ENCODE measurements at places on chromosomes 1 and 21.

DNA sequence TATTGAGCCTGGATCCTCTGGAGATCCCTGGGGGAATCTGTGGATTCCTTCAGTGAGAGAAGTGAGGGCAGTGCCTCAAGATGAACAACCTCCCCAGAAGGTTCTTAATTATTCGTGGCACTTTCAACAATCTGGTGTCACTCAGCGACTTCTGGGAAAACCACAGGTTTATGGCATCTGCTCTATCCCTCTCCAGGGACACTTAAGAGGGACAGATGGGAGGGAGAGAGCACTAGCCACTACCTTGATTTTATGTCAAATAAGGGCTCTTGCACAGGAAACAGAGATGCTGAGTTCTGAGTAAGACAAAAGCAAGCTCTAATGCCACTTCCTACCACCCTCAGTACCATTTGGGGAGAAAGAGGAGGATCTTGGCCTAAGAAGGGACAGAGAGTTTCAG lies 21.2 kb upstream of the CHI3L1 start:
- DNase-seq, result no peak

DNA sequence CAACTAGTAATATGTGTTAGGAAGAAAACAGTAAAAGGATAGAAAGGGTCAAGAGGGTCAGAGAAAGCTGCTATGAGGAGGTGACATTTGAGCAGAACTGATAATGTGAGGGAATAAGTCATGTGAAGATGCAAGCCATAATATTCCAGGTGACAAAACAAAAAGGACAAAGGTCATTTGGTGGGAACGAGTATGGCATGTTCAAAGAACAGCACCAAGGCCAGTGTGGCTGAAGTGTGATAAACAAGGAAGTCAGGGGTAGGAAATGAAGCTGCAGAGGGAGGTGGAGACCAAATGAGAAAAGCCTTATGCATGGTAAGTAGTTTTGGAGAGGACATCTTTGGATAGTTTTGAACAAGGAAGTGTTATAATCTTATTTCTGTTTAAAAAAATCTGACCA lies 46.7 kb downstream of the LPGAT1 start:
- no peak for DNase-seq

DNA sequence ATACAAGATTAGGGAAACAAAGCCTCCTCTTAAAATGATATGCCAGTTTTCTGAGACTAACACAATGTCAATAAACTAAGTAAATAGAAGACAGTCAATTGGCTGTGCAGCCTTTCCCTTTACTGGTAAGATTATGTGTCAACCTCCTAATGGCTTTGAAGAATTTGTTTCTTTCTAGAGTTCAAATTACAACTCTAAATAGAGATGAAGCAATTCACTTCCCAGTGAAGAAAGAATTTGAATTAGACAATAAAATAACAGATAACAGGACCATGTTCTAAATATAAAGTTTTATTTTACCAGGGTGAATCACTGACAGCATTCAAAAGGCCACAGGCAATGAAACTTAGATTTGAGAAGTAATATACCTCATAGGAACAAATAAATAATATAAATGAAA lies 680.3 kb downstream of the PLA2G4A start:
- DNase-seq, result no peak

DNA sequence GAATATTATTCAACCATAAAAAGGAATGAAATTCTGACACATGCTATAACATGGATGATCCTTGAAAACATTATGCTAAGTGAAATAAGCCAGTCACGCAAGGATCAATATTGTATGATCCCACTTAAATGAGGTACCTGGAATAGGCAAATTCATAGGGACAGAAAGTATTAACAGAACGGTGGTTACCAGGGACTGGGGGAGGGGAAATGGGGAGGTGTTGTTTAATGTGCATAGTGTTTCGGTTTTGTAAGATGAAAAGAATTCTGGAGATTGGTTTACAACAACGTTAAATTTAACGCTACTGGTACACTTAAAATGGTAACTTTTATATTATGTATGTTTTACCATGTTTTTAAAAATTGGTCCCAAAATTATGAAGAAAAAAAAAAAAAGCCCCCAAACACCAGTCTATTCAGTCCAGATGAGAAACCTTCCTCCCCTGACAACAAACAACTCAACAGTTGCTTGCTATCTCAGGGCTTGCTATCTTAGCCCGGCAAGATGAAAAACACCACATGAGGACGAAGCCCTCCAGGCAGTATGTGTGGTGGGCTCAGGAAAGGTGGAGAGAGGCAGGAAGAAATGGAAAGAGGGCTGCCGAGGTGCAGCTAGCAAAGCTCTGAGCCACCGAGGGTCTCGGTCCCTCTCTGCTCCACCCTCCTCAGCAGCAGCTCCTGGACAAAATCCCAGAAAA lies 8.5 kb downstream of the NUAK2 start:
- no peak for DNase-seq

DNA sequence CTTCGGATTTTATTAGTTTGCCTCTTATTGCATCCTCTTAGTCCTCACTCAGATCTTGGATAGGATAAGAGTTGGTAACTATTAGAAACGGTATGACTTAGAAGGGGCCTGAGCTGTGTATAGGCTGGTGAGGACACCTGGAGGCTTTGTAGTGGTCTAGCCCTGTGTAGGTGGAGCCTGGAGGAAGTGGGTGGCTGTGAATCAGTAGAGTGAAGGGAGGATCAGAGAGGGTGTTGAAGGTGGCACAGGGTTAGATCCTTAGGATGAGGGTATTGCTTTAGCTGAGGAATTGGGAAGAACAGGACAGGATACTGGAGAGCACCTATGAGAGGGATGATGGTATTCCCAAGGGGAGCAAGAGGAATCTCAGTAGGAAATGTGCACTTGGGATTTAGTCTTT lies 5.7 kb downstream of the VANGL1 start:
- no peak for DNase-seq

GRCh38 chr1:6507037-6507428 lies 15.6 kb upstream of the PLEKHG5 start:
- no peak for DNase-seq

- DNase-seq, result no peak
These were observed 7.3 kb downstream of the CSF1 start for GRCh38 chr1:109917768-109918606.

DNA sequence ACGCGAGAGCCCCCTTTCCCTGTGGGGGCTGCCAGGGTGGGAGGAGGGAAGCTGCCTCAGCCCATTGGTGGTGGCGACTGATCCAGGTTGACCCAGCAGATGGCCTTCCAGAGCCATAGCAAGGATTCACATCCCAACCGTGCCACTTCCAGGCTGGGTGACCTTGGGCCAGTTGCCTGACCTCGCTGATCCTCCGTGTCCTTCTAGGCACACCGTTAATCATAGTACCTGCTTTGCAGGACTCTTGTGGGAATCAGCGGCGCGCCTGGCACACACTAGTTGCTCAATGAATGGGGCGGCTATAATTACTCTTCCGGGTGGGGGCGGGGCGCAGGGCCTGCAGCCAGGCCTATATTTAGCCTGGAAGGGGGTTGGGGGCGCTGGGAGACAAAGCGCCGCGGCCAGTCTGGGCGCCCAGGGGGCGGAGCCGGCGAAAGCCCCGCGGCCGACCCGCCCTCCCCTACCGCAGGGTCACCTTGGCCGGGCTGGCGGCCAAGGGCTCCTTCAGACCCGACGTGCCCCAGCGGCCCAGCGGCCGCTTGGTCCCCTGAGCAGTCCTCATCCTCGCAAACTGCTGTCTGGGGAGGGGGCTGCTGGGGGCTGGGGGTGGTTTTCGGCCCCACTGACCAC lies 5.1 kb downstream of the HSPB7 start:
- peak; percentile 50 for DNase-seq

GRCh38 chr1:226545836-226546596 lies 2.5 kb upstream of the STUM start:
- DNase-seq, result no peak

- DNase-seq, result no peak
These were observed 9.5 kb downstream of the DENND2D start for GRCh38 chr1:111190931-111191451.

All from EL (cell line).